Fibroblast of lung (primary cell): ENCODE measurements at places on chromosomes 1 and 21.

- no peak for DNase-seq
- H3K36me3 ChIP-seq, result no peaks in the 10 kb centered on the region
- no peaks in the 10 kb centered on the region for H3K27me3 ChIP-seq
- no peak overlapping the region for H3K27ac ChIP-seq
- no peak overlapping the region for H3K4me3 ChIP-seq
Measured at GRCh38 chr1:174680101-174680500, 232.3 kb downstream of the GPR52 start.

GRCh38 chr1:180562640-180563025 is 3.9 kb downstream of the OVAAL start:
- peaks cover 7% of the 10 kb centered on the region for H3K4me1 ChIP-seq
- no peak overlapping the region for H3K4me3 ChIP-seq
- H3K27ac ChIP-seq, result no peak overlapping the region
- no peak for DNase-seq
- no peaks in the 10 kb centered on the region for H3K27me3 ChIP-seq
- H3K36me3 ChIP-seq, result no peaks in the 10 kb centered on the region

DNA sequence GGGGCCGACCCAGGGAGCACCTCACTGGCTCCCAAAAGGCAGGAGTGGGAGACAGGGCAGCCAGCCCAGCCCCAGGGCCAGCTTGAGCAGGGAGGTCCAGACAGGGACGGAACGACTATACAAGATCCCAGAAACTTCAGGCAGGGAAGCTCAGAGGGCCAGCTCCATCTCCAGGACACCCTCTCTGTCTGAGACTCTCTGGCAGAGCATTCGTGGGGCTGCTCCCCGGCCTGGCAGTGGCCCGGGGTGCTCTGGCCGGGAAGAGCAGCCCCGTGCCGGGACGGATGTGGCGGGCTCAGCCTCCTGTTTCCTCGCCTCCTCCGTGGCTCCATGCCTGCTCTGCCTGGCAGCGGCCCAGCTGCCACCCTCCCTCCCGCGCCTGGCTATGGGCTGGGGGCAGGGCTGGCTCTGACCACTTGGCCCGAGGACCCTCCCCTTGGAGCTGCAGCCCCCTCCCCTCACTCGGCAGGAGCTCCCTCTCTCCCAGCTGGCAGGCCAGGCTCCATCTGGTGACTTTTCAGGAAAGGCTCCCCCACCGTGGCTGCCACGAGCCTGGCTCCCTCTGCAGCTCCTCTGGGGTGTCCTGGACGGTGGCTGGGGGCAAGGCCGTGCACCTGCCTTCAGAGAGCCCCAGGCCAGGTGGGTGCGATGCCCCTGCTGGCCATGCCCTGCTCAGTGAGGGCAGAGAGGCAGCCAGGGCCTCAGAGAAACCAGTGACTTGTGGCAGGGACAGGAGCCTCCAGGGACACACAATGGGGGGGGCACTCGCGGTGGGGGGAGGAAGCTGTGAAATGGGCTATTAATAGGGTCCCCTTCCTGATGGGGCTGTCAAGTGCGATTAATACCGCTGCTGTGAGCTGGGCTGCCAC is 5.6 kb upstream of the PLCH2 start:
- H3K27ac ChIP-seq, result no peak overlapping the region
- H3K4me3 ChIP-seq, result no peak overlapping the region
- no peak for DNase-seq
- H3K36me3 ChIP-seq, result no peaks in the 10 kb centered on the region

GRCh38 chr21:44875316-44875700 is 1.8 kb upstream of the PTTG1IP start:
- DNase-seq, result peak; percentile 43
- no peaks in the 10 kb centered on the region for H3K27me3 ChIP-seq
- H3K36me3 ChIP-seq, result no peaks in the 10 kb centered on the region
- peaks cover 15% of the 10 kb centered on the region for H3K4me1 ChIP-seq
- H3K27ac ChIP-seq, result no peak overlapping the region
- H3K4me3 ChIP-seq, result no peak overlapping the region

GRCh38 chr1:80825067-80825466 is 975.7 kb upstream of the ADGRL2 start:
- H3K27ac ChIP-seq, result no peak overlapping the region
- no peaks in the 10 kb centered on the region for H3K4me1 ChIP-seq
- no peaks in the 10 kb centered on the region for H3K27me3 ChIP-seq
- no peak overlapping the region for H3K4me3 ChIP-seq

- no peak overlapping the region for H3K27ac ChIP-seq
- H3K4me1 ChIP-seq, result no peaks in the 10 kb centered on the region
- no peaks in the 10 kb centered on the region for H3K36me3 ChIP-seq
- H3K27me3 ChIP-seq, result no peaks in the 10 kb centered on the region
Measured at GRCh38 chr1:187537936-187538335, 709.2 kb downstream of the PLA2G4A start.

GRCh38 chr1:9289711-9290485 is 2.8 kb upstream of the SPSB1 start:
- peaks cover 16% of the 10 kb centered on the region for H3K4me1 ChIP-seq
- no peak overlapping the region for H3K4me3 ChIP-seq

- H3K27ac ChIP-seq, result no peak overlapping the region
- H3K27me3 ChIP-seq, result peaks cover 5% of the 10 kb centered on the region
- DNase-seq, result no peak
- H3K4me1 ChIP-seq, result no peaks in the 10 kb centered on the region
- no peak overlapping the region for H3K4me3 ChIP-seq
Measured at GRCh38 chr1:22373252-22373651, 78.4 kb upstream of the ZBTB40 start.

DNA sequence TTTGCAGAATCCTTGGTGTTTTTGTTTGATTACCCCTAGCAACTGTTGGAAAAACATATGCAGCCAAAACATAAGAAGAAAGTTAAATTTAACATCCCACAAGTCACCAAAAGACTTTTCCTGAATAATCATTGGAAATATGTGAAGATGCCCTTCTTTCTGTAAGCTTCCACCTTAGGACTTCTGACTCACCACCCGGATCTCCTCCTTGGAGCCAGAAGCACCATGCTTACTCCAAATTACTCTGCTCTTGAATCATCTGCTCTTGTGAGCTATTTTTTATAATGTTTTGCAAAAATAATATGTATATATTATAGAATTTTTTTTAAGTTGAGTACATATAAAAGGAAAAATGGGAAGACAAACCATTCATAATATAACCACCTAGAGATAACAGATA is 391.7 kb downstream of the KCTD3 start:
- no peak overlapping the region for H3K4me3 ChIP-seq
- H3K36me3 ChIP-seq, result no peaks in the 10 kb centered on the region
- H3K27me3 ChIP-seq, result no peaks in the 10 kb centered on the region

DNA sequence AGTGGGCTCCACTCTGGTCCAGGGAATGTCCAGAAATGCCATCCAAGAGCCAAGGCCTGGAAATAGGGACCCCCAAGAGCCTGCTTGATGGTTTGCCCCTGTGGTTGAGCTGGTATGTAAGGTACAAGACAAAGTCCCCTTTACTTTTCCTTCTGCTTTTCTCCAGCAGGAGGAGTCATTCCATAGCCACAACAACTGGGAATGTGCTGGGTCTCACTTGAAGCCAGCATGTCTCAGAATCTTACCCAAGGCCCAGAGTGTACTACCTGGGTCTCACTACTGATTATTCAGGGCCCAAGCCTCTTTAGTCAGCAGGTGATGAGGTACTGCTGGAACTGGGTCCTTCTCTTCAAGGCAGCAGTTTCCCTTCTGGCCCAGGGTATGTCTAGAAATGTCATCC is 62.1 kb upstream of the CD55 start:
- peak; percentile 17 for DNase-seq
- H3K36me3 ChIP-seq, result no peaks in the 10 kb centered on the region
- no peaks in the 10 kb centered on the region for H3K4me1 ChIP-seq
- no peak overlapping the region for H3K27ac ChIP-seq
- no peaks in the 10 kb centered on the region for H3K27me3 ChIP-seq
- no peak overlapping the region for H3K4me3 ChIP-seq

GRCh38 chr1:210323957-210324356 is 4.7 kb upstream of the HHAT start:
- no peak overlapping the region for H3K4me3 ChIP-seq
- H3K27me3 ChIP-seq, result no peaks in the 10 kb centered on the region
- no peak overlapping the region for H3K27ac ChIP-seq

DNA sequence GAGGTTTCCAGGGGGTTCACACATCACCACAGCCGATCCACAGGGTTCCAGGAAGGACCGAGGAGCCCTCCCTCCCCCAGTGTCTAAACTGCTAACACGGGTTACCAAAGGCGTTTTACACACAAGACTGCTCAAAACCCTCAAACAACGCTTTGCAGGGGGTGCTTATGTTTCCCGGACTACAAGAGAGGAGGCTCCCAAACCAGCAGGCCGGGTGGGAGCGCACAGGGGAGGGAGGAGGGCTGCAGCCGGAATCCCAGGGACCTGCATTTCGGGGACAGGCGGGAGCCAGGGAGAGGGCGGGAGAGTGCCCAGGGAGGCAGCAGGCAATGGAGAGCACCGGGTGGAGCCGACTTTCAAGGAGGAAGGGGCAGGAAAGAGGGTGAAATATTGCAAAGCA is 50.8 kb downstream of the ACBD3 start:
- no peaks in the 10 kb centered on the region for H3K36me3 ChIP-seq
- H3K27me3 ChIP-seq, result no peaks in the 10 kb centered on the region
- no peak overlapping the region for H3K27ac ChIP-seq
- no peak overlapping the region for H3K4me3 ChIP-seq
- peak; percentile 5 for DNase-seq

- H3K27me3 ChIP-seq, result peaks cover 24% of the 10 kb centered on the region
- peak overlapping the region; percentile 44 for H3K4me3 ChIP-seq
- no peaks in the 10 kb centered on the region for H3K36me3 ChIP-seq
- H3K27ac ChIP-seq, result no peak overlapping the region
Measured at GRCh38 chr1:85047472-85048295, 616 bp downstream of the MCOLN3 start.

GRCh38 chr1:17272646-17273045 is 23.7 kb downstream of the PADI3 start:
- H3K4me3 ChIP-seq, result no peak overlapping the region
- H3K27me3 ChIP-seq, result no peaks in the 10 kb centered on the region
- no peak overlapping the region for H3K27ac ChIP-seq
- no peak for DNase-seq

- H3K4me3 ChIP-seq, result no peak overlapping the region
- DNase-seq, result no peak
- no peaks in the 10 kb centered on the region for H3K36me3 ChIP-seq
- H3K27me3 ChIP-seq, result no peaks in the 10 kb centered on the region
- H3K4me1 ChIP-seq, result no peaks in the 10 kb centered on the region
Measured at GRCh38 chr1:41483001-41483850, 1.3 kb downstream of the EDN2 start.

DNA sequence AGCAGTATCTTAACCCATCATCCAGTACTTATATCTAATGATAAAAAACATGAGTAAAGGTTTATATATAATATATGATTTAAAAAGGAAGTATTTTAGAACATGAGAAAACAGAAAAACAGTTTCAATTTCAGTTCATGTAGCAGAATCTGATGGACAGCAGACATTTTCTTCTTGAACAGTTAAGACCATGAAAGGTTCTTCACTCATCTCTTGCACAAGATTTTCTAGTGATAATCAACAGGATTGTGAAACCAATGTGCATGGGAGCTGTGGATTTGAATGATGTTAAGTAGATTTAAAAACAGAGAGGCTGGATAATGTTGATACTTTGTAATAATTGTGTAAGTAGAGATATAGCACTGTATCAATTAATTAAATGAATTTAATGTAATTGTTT is 1297.6 kb downstream of the BRINP3 start:
- H3K27me3 ChIP-seq, result no peaks in the 10 kb centered on the region
- no peak overlapping the region for H3K4me3 ChIP-seq
- DNase-seq, result no peak
- no peaks in the 10 kb centered on the region for H3K36me3 ChIP-seq
- H3K4me1 ChIP-seq, result no peaks in the 10 kb centered on the region
- no peak overlapping the region for H3K27ac ChIP-seq

- no peak overlapping the region for H3K27ac ChIP-seq
- DNase-seq, result no peak
- no peaks in the 10 kb centered on the region for H3K36me3 ChIP-seq
- peaks cover 5% of the 10 kb centered on the region for H3K4me1 ChIP-seq
Measured at GRCh38 chr1:43518935-43519686, 11.6 kb upstream of the PTPRF start.
